ENCODE measurements at places on chromosomes 16 and 17.

DNA sequence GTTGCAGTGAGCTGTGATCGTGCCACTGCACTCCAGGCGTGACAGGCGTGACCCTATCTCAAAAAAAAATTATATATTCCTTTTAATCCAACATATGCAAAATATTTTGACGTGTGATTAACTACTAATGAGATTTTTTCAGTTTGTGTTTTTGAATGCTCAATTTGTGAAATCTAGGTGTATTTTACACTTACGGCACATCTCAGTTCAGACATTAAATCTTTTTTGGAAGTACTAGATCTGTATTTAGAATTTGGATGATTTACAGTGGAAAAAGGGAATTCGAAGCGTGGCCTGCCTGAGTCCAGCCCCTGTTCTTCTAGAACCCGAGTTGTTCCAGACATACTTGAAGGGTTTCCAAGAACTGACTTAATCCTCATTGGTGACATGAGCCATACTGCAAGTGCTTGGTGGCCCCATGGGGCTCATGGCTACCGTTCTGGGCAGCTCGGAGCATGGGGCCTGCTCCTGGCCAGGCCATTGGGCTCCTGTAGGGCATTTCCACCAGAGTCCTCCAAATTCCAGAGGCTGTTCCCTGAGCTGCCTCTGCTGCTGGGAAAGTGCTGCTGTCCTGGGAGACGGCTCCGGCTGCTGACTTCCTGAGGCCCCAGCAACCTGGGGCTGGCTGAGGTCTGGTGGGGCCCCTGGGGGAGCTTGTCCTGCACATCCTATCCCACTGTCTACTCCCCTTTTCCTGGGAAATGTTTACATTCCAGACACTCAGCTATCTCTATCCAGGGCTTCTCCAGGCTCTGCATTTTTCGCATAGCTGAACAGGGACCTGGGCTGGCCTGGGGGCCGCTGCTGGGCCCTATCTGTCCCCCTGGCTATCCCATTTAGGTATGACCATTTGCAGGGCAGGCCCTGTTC, 27.2 kb downstream of the LLGL2 start:
- DNase-seq, result no peak

DNA sequence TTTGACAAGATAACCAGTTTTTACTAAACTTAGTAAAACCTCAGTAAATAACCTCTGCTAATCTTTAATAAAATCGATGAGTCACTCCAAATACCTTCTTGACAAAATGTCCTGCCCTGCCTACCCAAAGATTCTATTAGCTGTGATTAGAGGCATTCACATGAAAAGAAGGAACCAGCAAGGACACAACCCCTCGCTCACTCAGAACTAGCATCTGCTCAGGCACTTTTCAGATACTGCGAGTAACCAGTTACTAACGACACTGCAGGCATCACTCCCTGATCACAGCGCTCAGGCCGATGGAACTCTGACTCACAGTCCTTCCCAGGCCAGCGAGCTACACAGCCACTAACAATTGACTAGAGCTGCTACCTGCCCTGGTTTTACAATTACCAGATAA, 24.3 kb downstream of the PELP1 start:
- DNase-seq, result no peak

DNA sequence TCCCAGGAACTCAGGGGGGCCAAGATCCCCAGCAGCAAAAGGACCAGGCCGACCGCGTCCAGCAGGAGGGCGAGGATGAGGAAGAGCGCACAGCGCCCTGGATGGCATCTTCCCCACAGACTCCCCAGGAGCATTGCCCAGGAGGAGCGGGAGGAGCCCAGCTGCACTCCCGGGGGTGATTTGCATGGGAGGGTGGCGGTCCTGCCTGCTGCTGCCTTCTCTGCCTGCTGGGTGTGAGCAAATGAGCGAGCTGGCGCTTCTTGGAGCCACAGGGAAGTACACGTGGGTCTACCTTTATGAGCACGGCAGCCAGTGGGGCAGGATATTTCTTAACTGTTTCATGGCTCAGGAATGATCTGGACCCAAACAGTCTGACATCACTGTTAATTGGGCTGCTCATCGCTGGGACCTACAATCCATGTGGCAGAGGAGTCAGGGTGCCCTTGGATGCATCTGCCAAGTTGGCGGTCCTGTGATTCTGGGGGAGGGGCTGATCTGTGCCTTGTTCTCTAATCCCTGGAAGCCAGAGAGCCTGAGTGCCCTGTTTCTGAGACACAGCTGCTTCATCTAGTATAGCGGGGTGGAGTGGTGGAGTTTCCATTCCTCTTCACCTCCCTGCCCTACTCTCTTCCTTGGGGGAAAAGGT, at the start of gene TMEM238L:
TSS of gene TMEM238L (minus strand) at position 270 of the 646 bp plus-strand sequence. CDS start at position 134, 136 bp downstream.
- DNase-seq, result no peak

DNA sequence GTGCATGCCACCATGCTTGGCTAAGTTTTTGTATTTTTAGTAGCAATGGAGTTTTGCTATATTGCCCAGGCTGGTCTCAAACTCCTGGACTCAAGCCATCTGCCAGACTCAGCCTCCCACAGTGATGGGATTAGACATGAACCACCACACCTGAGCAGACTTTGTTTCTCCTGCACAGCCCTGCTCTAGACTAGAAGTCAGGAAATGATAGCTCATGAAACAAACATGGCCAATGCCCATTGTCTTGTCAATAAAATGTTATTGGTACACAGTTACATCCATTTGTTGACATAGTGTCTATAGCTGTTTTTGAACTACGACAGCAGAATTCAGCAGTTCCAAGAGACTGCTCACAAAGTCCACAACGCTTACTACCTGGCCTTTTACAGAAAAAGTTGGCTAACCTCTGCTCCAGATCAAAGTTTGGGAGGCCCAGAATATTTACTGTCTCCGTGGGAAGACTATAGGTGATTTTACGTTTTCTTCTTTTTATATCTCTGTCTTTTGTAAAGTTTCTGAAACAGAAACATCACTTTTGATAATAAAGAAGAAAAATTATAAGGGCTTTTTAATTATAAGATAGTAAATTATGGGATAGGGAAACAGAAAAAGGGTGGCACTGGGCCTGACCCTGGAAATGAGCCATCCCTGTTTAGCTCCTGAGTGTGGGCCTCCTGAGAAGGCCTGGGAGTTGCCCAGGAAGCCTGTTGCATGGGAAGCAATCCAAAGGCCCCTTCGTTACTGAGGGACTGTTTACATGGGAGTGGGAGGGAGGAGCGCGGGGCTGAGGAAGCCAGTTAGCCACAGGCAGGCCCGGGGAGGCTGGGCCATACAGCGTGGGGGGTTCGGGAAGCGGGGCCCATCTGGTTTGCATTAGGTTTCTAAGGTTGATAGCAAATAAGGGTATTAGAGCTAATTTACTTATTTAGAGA, 201.5 kb downstream of the IRF8 start:
- DNase-seq, result no peak

DNA sequence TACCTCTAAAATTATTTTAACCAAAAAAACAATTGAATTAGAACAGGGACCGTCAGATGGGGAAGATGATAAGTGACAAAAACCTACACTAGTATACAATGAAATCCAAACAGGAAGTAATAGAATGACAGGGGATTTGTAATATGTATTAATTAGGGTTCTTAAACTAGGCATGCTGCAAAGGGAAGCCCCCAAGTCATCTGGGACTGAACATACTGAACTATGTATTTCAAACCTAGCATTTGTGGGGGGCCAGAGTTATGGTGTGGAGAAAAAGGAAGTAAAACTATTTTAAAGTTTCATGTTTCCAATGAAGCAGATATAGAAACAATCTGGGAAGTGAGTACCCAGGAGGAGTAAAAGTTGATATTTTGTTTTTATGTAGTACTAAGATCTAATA, 133.2 kb upstream of the HS3ST3A1 start:
- DNase-seq, result no peak

DNA sequence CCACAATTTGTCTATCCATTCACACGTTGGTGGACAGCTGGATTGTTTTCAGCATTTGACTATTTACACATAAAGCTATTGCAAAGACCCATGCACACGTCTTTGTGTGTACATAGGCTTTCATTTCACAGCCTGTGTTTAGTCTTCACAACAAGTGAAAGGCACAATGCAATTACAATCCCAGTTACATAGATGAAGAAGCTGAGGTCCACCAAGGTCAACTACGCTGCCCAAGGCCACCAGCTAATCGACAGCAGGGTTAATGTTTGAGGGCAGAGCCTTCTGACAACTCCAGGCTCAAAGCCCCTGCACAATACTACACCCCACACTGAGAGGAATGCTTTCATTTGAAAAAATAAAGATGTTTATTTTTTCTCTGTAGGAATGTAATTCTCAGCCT, 93.6 kb upstream of the CDH13 start:
- DNase-seq, result no peak

Measured in CD4-positive, alpha-beta T cell treated with Interleukin-4 for 4 hours (primary cell).